Sciatic nerve (tissue), 2 donors: ENCODE measurements at places on chromosomes 2 and 18. TPM values are rescaled to one million over a fixed set of nuclear protein-coding genes. Genes with fewer than 3 reads are reported as not detected.

- no peak for DNase-seq
Measured at GRCh38 chr2:238988105-238988504, 140.2 kb downstream of the TWIST2 start.

- DNase-seq: no peak
Measured at GRCh38 chr2:64655018-64655664, 1.4 kb upstream of the SERTAD2 start.

DNA sequence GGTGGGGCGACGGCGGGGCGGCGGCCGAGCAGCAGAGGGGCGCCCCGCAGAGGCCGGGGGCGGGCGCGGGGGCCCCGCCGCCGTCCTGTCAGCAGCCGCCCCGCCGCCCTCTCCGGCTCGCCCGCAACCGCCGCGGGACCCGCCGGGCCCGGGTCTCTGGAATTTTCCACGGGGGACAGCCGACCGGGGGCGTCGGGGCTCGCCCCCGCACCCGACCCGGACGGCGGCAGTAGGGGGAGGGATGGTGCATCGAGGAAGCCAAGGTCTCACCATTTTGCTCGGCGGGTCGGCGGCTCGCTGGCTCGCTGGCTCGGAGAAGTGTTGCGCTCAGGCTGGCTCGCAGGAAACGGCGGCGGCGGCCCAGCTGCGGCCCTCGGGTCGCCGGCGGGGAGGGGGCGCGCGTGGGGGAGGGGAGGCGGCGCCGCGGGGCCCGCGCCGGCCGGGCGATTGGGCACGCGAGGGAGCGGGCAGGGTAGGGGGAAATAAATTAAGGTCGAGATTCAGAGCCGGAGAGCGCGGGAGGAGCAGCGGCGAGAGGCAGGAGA lies 405 bp downstream of the PPP3R1 start:
- DNase-seq: peak; percentile 72

DNA sequence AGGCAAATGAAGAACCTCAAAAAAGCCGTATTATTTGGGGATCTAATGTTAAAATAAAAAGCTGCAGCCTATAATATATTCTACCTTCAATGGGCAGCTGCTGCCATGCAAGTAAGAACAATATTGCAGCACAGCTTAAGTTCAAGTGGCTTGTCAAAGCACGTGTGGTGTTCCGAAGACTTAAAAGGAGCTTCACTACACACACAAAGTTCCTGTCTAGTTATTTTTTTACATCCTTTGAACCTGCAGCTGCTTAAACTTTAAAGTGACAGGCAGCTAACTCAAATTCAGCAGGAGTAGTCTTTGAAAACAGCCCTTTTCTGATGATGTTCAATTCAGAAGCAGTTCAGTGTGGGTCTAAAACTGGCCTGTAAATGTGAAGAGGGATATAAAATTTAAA lies 85.8 kb upstream of the XIRP2 start:
- no peak for DNase-seq

The NT5DC4 gene
- not detected for total RNA-seq

The ALPI gene
- total RNA-seq: not detected

The SCYGR8 gene
- not detected for total RNA-seq

The TMEM169 gene
- total RNA-seq: 1.6 TPM
